Karpas-422 (cell line): ENCODE measurements at places on chromosomes 11 and 22. TPM values are rescaled to one million over a fixed set of nuclear protein-coding genes. Genes with fewer than 3 reads are reported as not detected.

KLHL35 gene
- total RNA-seq, result 1.3 and 8.5 TPM in 2 replicates

GRCh38 chr22:42994917-42995562, 19.9 kb downstream of the PACSIN2 start:
- peak; percentile 76 for DNase-seq
- no peak overlapping the region for H3K4me3 ChIP-seq
- H3K4me1 ChIP-seq, result peaks cover 26% of the 10 kb centered on the region
- H3K27ac ChIP-seq, result no peak overlapping the region

- H3K4me1 ChIP-seq, result no peaks in the 10 kb centered on the region
- H3K27ac ChIP-seq, result no peak overlapping the region
- H3K4me3 ChIP-seq, result no peak overlapping the region
- no peaks in the 10 kb centered on the region for H3K27me3 ChIP-seq
- H3K36me3 ChIP-seq, result no peaks in the 10 kb centered on the region
Observed at GRCh38 chr11:1160231-1161101, 2.7 kb downstream of the MUC5AC start.

GRCh38 chr22:49062155-49062801, 765.4 kb downstream of the BRD1 start:
- DNase-seq, result no peak
- peaks cover 44% of the 10 kb centered on the region for H3K4me1 ChIP-seq

TST gene
- 6.0 and 8.3 TPM in 2 replicates for total RNA-seq

DNA sequence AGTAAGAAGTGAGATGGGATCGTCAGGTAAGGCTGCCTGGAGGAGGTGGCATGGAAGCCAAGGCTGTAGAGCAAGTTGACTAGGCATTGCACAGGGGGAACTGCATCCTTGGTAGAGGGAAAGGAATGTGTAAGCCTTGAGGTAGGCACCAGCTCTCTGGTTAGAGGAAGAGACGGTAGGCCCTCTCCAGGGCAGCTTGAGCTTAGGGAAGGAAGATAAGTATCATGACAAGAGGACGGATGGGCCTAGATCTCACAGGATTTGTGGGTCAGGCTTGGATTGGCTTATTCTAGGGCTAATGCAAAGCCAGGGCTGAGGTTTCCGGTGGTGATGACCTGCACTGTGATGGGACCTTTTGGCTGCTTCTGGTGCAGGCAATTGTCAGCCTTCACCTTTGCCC, 1035.8 kb downstream of the TBC1D22A start:
- DNase-seq, result no peak
- no peak overlapping the region for H3K27ac ChIP-seq
- H3K36me3 ChIP-seq, result no peaks in the 10 kb centered on the region

GRCh38 chr11:133971881-133972280, 15.1 kb upstream of the IGSF9B start:
- H3K27me3 ChIP-seq, result no peaks in the 10 kb centered on the region
- H3K27ac ChIP-seq, result no peak overlapping the region
- H3K4me1 ChIP-seq, result peaks cover 53% of the 10 kb centered on the region
- H3K36me3 ChIP-seq, result no peaks in the 10 kb centered on the region
- no peak overlapping the region for H3K4me3 ChIP-seq

- no peaks in the 10 kb centered on the region for H3K27me3 ChIP-seq
- no peaks in the 10 kb centered on the region for H3K36me3 ChIP-seq
- H3K4me3 ChIP-seq, result no peak overlapping the region
- 0 out of 2 replicates have a peak, but pooled peaks cover 6% of the 10 kb centered on the region for H3K4me1 ChIP-seq
- no peak overlapping the region for H3K27ac ChIP-seq
- no peak for DNase-seq
Observed at GRCh38 chr22:29621761-29622526, 18.5 kb downstream of the NF2 start.

GRCh38 chr11:104051778-104052177, 15.3 kb downstream of the DDI1 start:
- H3K36me3 ChIP-seq, result peaks cover 65% of the 10 kb centered on the region
- DNase-seq, result no peak
- H3K4me1 ChIP-seq, result peaks cover 35% of the 10 kb centered on the region
- H3K27ac ChIP-seq, result peak overlapping the region; percentile 43

BSX gene
- not detected in 2 replicates for total RNA-seq

DNA sequence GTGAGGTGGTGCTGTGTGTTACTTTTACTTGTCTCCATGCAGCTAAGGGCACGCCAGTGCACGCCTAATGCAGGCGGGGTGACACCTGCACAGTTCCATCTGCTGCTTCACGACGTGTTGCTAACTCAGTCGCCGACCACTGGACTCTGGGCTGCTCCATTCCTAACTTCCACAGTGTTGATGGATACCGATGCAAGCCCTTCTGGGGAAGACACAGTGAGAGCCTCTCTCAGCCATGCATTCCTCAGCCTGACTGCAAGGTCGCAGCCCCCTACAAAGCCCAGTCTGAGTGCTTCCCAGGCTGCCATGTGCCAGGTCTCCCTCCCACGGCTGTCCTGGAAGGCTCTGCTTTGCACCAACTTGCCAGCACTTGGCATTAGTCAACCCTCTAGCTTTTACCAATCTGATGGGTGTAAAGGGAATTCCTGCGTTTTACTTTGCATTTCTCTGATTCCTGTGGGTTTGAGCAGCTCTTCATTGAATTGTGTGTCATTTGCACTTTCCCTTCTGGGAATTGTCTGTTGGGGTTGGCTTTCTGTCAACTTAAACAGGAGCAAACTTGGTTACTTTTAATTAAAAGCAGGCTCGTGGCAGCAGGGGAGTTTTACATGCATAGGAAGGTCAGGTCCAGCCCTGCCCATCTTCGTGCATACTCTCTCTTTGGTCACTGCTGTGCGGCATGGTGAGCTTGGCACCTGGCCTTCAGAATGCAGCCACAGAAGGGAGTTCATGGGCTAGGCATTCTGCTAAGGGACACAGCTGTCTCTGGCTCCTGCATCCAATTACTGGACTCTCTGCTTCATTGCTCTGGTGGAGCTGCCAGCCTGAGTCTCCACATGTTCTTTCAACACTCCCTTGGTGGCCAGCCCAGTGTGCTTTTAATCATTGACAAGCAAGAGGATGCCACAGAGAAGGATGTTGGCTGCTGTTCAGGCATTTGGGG, 34.6 kb upstream of the SHANK2 start:
- H3K4me3 ChIP-seq, result no peak overlapping the region
- no peaks in the 10 kb centered on the region for H3K27me3 ChIP-seq
- H3K27ac ChIP-seq, result no peak overlapping the region
- H3K4me1 ChIP-seq, result no peaks in the 10 kb centered on the region

CRYBA4 gene
- not detected in 2 replicates for total RNA-seq

OR2D2 gene
- 0.36 and 0.71 TPM in 2 replicates for total RNA-seq

GRCh38 chr11:69912911-69913451, 93.8 kb upstream of the FGF3 start:
- H3K36me3 ChIP-seq, result no peaks in the 10 kb centered on the region
- H3K27ac ChIP-seq, result no peak overlapping the region
- peak; percentile 70 for DNase-seq
- no peak overlapping the region for H3K4me3 ChIP-seq
- no peaks in the 10 kb centered on the region for H3K4me1 ChIP-seq
- H3K27me3 ChIP-seq, result no peaks in the 10 kb centered on the region

CNGA4 gene
- 1.7 and 2.0 TPM in 2 replicates for total RNA-seq

DNA sequence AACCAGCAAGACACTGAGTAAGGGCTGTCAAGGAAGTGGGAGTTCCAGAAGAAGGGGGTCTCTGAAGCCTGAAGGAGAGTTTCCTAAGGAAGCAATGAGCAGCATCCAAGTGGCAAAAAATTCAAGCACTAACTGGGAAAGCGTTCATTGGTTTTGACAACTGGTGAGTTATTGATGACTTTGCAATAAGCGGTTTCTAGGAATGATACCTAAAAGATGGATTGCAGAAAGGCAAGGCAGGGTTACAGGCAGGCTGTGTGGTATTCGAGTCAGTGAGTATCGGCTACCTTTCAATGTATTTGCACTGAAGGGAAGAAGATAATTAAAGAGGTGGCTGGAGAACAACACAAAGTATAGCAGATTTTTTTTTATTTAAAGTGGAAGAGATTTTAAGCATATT, 59.3 kb upstream of the NCAM1 start:
- no peak for DNase-seq
- H3K27me3 ChIP-seq, result no peaks in the 10 kb centered on the region
- no peak overlapping the region for H3K27ac ChIP-seq
- no peaks in the 10 kb centered on the region for H3K36me3 ChIP-seq

ANGPTL5 gene
- total RNA-seq, result not detected in 2 replicates

- H3K27me3 ChIP-seq, result no peaks in the 10 kb centered on the region
- peak; percentile 62 for DNase-seq
- H3K36me3 ChIP-seq, result peaks cover 3% of the 10 kb centered on the region
- H3K4me3 ChIP-seq, result no peak overlapping the region
- H3K27ac ChIP-seq, result peak overlapping the region; percentile 71
- H3K4me1 ChIP-seq, result peaks cover 91% of the 10 kb centered on the region
Observed at GRCh38 chr11:123547180-123547579, 107.2 kb downstream of the SCN3B start.

- no peak for DNase-seq
- peaks cover 63% of the 10 kb centered on the region for H3K36me3 ChIP-seq
- H3K4me1 ChIP-seq, result peaks cover 92% of the 10 kb centered on the region
- H3K27ac ChIP-seq, result peak overlapping the region; percentile 96
- H3K4me3 ChIP-seq, result no peak overlapping the region
Observed at GRCh38 chr11:87301785-87302540, 264.2 kb downstream of the TMEM135 start.

DNA sequence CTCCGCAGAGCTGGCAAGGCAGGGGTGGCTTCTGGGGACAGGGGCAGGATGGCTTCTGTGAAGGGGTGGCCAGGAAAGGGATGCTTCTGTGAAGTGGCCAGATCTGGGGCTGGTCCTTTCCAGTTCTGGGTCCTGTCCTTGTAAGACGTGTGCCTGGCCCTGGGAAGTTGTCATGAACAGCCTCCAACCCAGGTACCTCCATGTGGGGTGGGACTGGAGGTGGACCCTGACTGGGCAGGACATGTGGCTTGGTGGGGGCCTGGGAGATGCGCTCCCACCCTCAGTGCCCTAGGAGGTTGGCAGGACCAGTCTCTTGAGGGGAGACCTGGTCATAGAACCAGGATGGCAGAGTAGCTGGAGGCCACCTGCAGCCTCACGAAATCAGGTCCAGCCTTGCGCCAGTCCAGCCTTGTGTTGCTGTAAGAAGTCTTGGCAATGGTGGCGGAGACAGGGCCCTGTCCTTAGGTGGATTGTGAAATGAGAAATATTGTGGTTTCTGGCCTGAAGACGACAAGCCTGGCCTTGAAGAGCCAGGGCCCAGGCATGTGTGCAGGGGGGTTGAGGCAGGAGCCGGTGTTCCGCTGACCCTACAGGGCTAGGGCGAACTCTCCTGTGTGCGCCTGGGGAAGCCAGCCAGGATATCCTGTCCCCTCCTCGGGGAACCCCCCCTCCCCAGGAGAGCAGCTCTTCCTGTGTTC, 2.6 kb downstream of the KCNQ1 start:
- peak overlapping the region; percentile 50; the same call in 1 of the 2 replicates for H3K27ac ChIP-seq
- no peak for DNase-seq
- H3K36me3 ChIP-seq, result no peaks in the 10 kb centered on the region
- no peaks in the 10 kb centered on the region for H3K27me3 ChIP-seq
- peak overlapping the region; percentile 55; the same call in 1 of the 2 replicates for H3K4me3 ChIP-seq
- H3K4me1 ChIP-seq, result peaks cover 32% of the 10 kb centered on the region

GGT5 gene
- total RNA-seq, result not detected in 2 replicates

TXNRD2 gene
- total RNA-seq, result 7.0 and 20.7 TPM in 2 replicates

KRTAP5-10 gene
- not detected in 2 replicates for total RNA-seq

DNA sequence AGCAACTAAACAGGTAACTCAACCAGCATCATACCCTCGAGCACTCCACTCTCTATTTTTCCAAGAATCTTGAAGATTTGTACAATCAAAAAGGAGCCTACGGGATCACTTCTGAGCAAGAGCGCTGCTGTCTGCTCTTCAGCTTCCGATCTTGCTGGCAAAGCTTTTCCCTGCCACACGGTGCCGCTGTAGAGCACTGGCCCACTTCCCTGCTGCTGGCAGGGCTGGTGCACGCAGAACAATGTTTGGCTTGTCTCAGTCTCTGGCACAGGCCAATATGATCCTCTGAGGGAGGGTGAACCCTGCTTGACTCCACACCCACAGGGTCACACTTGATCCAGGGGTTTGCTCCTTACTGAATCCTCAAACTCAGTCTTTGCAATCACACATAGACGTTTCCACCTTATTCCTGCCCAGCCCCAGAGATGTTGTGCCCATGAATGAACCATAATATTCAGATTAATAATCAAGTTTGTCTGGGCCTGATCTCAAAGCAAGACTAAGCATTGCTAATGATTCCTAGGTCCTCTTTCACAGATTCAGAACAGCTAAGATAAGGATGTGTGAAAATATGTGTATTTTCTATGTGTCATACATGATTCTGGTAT, 536.6 kb downstream of the SOX6 start:
- no peak overlapping the region for H3K4me3 ChIP-seq
- no peaks in the 10 kb centered on the region; the same call in 1 of the 2 replicates for H3K27me3 ChIP-seq
- no peak overlapping the region for H3K27ac ChIP-seq
- peak; percentile 79 for DNase-seq
- no peaks in the 10 kb centered on the region for H3K4me1 ChIP-seq
- H3K36me3 ChIP-seq, result no peaks in the 10 kb centered on the region
